ENCODE measurements at places on chromosomes 7 and 10.
A peak's percentile ranks its signal among the peaks of the same experiment; 100 is the strongest.

DNA sequence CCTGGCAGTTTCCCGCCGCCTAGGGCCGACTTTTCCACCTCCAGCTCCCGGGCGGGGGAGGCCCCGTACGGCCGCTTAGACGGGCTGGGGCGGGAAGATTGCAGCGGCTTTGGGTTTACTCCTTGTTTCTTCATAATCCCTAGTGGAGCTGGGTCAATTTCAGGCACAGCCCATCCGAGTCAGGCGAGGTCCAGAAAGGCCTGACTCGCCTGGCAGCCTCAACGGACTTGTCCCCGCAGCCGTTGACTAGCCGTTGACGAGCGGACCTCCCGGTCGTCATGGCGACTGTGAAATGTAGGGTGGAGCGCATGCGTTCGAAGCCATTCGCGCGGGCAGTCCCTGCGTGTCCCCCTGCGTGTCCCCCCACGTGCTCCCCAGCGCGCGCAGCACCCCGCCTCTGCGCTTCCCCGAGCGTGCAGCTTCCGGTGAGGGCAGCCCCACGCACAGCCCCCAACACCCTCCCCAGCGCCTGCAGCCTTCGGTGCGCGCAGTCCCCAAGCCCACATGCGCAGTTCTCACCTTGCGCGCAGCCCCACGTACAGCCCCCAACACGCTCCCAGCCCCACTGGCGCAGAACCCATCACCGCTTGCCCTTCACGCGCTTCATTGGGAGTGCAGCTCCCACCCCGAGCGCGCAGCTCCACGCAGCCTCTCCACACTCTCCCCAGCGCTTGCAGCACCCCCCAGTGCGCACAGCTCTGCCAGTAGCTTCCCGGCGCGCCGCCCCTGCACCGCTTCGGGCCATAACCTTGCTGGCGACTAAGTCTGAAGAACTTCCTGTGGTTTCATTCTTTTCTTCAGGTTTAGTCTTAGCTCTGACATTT, 67.8 kb downstream of the TBX20 start:
- peak; percentile 37 for DNase-seq

GRCh38 chr7:130970696-130971095, 236.7 kb upstream of the KLF14 start:
- no peak for DNase-seq

DNA sequence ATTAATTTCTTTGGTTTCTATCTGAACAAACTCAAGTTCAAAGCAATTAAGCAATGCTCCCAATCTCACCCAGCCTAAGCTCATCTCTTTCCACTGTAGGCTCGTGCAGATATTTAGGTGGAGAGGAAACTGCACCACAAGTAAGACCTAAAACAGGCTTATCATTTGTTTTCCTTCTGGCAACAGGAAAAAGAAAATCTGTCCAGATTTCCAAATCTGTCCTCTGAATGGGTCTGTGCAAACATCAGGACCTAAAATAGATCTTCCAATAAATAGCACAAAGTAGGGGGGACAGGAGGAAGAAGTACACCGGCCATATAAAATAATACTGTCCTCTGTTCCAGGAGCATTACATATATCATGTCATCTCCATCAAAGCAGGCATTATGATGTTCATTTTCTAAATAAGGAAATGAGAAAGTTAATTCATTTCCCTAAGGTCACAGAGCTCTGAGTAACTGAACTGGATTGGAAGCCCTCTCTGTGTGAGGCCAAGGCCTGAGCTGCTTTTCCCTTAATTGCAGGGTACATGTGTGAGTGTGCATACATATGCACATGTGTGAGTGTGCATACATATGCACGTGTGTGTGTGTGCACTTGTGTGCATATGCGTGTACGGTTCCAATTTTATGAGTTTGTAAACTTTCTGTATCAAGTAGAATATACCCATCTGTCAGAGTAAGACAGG, 92.8 kb upstream of the PARD3 start:
- DNase-seq = no peak

DNA sequence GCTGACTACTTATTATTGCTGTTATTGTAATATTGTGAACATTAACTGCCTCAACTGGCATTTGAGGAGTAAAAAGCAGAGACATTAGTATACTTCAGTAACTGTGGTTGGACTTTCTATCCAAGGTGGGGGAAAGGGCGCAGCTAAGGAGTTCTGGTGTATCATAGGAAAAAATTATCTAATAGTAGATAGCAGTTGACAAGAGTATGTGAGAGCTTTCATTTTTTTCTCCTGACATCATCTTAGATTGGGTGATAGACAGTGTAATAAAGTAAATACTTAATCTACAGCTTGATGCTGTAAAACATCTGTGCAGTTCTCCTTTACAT, 68.9 kb downstream of the PHTF2 start:
- DNase-seq = peak; percentile 68

DNA sequence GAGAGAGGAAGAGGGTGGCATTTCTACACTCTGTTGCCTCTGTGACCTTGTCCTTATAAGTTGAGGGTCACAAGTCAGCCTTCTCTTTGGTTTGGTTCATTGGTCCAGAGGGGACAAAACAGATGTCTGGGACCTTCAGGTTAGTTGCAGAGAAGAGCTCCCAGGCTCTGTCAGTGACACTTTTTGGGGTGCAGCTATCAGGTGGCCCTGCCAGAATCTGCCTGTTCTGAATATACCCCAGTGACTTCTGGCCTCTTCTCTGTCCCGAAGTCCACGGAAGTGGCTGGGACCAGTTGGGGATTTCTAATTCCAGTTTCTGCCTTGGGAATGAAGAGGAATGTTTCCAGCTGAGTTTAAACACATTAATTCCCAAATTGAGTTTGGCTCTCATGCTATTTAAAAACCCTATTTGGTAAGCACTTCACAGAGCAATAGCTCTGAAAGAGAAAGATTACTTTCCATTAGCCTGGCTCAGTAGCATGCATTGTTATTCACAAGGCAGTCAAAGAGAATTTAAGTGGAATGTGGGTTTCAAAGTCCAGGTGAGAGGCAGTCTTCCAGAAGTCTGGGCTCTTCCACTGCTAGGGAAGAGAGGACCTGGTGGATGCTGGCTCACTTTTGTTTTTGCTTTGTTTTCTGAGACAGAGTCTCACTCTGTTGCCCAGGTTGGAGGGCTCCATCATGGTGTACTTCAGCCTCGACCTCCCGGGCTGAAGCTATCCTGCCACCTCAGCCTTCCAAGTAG, 237.8 kb upstream of the GALNT17 start:
- no peak for DNase-seq

DNA sequence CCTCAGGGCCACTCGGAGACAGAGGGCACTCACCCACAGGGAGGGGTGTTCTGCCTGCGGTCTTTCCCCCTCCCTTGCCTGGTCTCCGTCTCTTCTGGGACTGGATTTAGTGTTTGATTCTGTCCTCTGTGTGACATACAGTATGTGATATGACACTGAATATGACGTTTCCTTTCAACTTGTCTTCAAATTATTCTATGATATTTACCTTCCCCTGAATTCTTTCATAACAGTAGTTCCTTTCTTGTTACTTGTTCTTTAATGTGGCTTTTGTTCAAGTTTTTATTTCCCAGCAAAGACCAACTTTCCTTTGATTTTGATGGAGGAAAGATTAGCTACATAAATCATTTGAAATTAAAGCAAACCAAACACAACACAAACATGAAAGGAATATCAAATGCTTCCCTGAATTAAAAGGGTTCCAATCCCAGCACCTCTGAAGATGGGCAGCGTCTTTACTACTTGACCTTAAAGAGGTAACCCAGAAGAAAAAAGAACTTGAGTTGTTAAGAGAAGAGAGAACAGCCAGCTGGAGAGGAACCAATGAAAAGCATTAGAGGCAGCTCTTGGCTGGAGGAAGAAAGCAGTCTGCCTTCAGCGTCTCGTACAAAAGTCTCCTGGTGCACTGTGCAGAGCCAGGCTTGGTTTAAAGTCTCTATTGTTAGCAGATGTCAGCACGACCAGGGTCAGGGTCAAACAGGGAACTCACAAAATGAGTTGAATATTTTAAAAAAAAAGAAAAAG, 18.3 kb upstream of the RHEB start:
- DNase-seq = peak; percentile 31

- no peak for DNase-seq
Measured at GRCh38 chr10:36256166-36256565, 614.1 kb upstream of the FZD8 start.

DNA sequence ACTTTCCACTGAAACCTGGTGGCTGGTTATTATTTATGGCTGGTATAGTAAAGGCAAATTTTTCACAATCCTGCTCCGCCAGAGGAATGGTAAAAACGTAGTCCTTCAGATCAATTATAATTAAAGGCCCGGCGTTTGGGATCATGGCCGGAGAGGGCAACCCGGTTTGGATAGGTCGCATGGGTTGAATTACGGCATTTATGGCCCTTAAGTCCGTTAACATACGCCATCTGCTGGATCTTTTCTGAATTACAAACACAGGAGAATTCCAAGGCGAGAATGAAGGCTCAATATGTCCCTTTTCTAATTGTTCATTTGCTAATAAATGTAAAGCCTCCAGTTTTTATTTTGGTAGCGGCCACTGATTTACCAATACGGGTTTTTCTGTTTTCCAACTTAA, 11.3 kb upstream of the TAS2R3 start:
- no peak for DNase-seq

DNA sequence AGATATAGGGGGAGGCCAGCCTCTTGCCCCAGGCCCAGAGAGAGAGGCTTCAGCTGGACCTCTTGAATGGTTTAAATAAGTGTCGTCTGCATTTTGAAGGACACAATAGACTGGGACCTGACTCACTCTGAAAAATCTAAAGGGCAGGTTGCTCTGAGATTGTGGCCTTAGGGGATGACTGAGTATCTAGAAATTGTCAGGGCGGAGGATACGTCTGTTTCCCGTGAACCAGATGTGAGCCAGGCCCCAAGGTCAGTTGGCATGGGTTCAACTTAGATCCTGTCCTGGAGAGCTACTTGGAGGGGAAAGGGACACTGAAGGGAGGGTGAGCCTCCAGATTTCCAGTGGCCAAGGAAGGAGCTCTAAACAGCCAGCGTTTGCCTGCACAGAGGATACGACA, 110.2 kb downstream of the CHN2 start:
- no peak for DNase-seq

- peak; percentile 34 for DNase-seq
Measured at GRCh38 chr10:133257489-133258065, 19.1 kb downstream of the ADAM8 start.

GRCh38 chr10:31321396-31321941, 2.5 kb downstream of the ZEB1 start:
- peak; percentile 50 for DNase-seq

Measured in iris pigment epithelial cell (primary cell).